Bone marrow (tissue), 2 donors: ENCODE measurements at places on chromosomes 11 and 22.
A peak's percentile ranks its signal among the peaks of the same experiment; 100 is the strongest.

GRCh38 chr11:63961608-63962412 lies 12.6 kb upstream of the COX8A start:
- no peak for DNase-seq

DNA sequence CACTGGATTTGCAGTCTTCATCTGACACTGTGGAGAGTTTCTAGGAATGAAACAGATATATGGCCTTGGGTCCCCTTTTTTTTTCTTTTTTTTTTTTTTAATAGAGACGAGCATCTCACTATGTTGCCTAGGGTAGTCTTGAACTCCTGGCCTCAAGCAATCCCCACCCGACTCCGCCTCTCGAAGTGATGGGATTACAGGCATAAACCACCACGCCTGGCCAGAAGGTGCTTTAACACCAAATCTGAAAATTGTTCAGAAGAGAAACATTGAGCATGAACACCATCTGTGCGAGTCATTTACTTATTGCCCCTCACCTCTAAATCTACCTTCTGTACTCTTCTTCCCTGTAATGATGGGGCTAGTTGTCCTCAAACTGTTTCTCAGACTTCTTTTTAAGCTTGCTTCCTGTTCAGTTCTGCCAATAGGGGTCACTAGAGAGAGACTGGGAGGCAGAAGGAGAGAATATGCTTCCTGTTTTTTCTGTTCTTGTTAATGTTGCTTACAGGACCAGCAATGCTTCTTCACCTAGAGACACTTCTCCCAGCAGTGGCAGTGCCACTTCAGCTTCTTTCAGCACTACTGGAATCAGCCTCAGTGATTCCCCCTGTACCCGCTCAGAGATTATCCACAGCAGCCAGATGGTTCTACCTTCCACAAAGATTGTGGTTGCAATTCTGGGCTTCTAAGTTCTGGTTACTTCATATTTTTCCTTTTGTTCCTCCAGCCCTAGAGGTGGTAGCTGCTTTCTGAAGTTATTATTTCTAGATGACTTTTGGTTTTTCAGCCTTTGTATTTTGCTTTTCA lies 20.8 kb upstream of the ZBED5 start:
- DNase-seq: peak; percentile 73

DNA sequence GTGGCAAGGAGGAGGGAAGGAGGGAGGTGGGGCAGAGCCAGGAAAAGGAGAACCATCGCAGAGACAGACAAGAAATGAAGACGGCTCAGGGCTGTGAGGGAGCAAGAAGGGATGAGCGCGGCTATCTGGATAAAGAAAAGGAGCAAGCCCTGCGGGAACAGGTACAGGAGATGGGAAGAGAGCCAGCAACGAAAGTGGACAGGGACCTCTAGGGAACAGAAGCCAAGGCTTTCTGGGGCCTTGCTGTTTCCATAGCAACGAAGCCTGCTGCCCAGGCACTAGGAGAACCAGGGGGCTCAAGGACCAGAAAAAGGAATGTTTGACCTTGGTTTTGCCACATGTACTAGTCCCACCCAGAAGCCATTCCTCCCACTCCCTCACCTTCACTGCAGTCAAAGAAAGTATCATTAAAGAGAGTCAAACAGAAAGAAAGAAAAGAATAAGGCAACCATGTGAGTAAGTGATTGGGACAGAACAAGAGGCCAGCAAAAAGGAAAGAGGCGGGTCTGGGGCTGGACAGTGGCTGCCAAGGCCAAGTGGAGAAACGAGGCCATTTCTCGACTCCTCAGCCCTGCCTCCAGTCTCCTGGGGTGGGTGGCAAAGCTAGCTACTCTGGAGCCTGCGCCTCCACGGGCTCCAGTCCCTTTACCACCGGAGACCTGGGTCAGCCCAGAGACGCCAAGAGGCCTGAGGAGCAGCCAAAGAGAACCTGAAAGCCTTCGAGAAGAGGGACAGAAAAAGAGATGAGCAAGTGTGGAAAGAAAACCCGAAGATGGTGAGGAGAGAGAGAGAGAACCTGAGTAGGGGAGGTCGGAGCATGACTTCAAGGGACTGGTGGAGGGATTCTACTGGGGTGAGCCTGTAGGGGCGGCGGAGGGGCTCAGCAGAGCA lies 35.1 kb downstream of the NRXN2 start:
- DNase-seq: no peak

DNA sequence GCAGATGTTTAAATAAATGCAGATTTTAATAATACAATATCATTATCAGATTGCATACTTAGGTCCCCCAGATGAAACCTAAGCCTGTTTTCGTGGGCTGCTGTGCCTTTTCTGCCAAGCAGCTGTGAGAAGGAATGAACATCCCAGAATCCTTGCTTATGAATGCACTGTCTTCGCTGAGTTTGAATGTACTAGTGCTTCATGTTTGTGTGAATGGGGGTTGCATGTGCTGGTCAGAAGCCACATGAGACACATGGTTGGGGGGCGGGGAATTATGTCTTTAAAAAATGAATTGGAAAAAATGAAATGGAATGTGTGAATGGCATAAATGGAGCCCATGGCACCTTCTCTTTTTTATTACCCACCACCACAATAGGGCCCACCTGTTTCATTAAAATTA lies 125.4 kb upstream of the HSD17B12 start:
- DNase-seq: no peak

- no peak for DNase-seq
Measured at GRCh38 chr22:36049678-36049997, 21.0 kb upstream of the RBFOX2 start.

- no peak for DNase-seq
Measured at GRCh38 chr22:41557401-41558240, 3.2 kb upstream of the CSDC2 start.

DNA sequence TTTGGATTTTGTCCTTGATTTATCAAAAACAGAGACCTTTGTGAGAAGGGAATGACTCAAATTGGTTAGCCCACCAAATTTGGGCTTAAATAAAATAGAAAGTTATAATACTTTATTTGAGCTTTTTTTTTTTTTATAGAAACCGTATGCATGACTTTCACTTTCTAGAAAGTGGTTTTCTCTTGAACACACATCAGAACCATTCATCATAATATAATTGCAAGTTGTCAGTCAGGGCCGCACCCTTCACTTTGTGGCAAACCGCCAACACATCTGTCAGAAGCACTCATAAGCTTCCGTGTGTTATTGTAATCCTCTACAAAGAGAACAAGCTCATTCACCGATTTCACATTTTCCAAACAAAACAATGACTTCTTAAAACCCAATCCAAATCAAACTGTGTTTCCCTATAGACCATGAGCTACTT lies 76.1 kb downstream of the SOX6 start:
- DNase-seq: no peak

DNA sequence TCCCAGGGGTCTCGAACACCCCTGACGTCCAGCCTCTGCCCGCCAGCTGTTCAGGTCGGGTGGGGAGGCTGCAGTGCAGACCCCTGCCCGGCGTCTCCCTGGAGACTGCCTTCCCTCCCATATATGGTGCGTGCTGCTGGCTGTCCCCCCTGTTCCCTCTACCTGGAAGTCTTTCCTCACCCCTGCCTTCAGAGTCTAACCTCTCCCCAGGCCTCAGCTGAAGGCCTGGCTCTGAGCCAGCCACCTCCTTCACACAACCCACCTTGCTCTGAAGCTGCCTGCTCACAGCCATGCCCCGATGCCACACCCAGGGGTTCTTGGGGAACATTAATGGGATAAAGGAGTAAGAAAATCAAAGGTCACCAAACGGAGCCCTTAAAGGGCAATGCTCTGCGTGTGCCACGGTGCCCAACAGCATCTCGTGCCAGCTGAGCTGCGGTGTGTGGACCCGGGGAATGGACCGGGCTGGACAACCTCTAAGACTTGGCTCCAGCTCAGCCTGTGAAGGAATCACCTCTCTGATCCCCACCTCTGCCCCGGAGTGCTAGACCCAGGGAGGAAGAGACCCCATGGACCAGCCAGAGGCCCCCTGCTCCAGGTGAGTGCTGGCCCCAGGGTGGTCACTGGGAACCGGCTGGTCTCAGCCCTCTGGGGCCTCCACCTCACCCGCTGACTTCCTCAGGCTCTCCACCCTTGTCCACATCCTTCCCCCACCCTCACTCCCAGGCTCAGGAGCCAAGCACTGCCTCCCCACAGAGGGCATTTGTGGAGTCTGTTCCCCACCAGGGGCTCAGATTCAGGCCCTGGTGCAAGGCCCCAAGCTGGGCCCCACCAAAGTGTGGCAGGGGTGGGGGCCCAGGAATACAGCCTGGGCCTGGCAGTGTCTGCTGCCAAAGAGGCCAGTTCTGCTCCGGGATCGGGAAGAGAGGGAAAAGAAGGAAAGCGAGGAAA lies at the start of gene NLRP6:
NLRP6 (plus strand) TSS at position 407 of the 951 bp plus-strand sequence; CDS start at position 570, 163 bp downstream.
- DNase-seq: no peak
